Mucosa of gallbladder (tissue), 1 donor: ENCODE measurements at places on chromosomes 13 and 19.

DNA sequence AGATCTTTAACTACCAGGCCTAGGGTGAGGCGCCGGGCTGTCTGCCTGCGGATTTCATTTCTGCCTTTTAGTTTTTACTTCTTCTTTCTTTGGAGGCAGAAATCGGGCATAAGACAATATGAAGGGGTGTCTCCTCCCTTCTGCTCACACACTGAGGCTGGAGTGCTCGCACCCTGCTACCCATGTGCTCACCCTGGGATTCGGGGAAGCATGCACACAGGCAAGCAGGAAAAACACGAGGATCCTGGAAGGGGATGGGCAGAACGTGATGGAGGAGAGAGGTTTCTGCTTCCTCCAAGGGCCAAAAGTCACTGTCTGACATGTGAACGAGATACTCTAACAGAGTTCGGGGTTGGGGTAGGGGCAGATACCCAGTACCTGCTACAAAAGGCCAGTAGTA is 28.4 kb downstream of the ZNF823 start:
- DNase-seq = no peak

DNA sequence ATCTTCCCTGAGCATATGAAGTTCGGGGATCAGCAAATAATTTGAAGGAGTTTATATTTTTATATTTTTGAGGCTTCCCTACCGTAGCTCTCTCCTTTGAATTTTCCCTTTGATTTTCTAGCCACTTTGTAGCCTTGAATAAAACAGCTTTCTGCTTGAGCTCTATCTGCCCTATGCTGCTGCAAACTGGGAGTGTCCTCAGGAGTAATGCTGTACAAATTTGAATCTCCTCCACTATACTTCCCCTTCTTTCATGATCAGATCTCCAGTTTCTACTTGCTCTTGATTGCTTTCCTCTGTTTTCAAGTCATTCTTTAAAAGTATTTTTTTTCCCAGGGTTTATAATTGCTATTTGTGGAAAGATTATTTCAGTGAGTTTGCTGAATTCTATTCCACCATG is 14.6 kb downstream of the PDS5B start:
- no peak for DNase-seq

DNA sequence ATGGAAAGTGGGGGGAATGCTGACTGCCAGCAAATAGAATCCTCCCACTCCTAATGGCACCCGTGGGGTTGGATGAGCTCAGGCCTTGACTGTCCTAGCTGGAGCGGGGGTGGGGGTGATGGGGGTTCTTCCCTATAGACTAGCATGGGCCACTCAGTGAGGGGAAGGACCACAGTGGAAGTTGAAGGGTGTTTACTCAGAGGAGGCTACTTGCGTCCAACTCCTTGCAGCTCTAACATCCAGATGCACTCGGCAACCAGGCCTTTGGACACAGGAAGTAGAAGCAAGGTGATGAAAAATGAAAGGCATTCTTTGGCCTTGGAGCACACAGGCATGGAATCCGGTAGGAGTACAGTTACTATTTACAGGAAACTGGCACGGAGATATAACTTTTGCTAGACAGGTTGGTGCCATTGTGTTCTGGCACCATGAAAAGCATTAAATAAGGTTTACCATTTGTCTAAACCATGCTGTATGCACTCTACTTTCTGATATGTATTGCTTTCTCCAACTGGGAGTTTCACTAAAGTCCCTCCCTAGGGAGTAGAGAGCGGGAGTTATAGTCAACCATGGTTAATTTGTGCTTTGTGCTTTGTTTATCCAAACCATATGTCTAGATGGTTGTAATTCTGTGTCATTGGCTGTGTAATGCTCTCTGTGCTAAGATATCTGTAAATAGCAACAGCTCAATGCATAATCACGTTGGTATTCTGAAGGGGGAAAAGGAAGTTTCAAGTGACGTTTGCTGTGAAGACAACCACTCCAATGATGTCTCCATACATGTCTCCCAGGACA is 125.3 kb downstream of the TSHZ3 start:
- no peak for DNase-seq

DNA sequence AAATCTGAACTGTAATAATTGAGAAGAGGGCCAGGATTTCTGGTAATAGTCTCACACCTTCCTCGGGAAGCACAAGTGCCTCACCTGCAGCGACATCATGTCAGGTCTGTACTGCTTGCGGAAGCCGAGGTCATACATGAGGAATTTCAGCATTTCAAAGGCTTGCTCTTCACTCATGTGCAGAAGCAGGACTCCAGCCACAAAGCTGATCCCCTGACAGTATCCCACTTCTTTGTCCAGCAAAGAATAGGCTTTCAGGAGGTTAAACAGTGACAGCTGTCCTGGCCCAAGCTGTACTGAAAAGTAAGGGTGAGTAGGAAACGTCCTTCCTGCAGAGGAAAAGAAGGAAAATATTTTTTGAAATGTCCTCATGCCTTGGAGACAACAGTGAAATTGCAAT is 182.7 kb downstream of the TBC1D4 start:
- DNase-seq = no peak

- no peak for DNase-seq
Observed at GRCh38 chr19:5988517-5989387, 10.8 kb upstream of the RANBP3 start.

DNA sequence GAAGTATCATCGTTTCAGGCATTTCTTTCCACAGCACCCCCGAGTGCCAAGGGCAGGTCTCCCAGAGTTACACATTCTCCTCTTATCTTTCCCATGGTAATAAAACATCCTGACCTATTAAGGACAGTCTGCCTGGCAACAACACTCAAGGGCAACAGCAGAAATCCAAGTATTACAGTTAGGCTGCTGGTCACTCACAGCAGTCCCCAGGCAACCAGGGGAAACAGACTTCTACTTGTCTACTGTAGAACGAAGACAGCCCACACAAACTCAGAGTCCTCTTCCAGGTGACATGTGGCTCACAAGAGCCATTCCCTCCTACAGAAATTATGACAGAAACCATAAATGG is 24.3 kb downstream of the RCBTB1 start:
- no peak for DNase-seq

DNA sequence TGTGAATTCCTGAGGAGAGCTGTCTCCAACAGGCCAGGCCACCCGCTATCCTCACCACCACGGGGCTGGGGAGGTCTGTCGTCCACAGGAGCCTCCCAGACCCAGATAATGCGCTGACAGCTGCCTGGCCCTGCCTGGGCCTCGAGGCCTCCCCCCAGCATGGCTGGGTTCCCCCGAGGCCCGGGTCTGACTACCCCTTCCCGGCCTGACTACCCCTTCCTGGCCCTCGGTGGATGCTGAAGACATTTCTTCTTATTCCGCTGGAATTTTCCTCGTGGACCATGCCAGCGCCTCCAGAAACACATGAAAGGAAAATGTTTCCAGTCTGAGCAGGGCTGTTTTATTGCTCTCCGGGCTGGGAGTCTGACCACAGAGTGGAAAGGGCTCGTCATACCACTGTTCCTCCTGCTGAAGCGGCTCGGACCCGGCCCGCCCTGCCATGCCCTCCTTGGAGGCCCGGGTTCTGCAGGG is 16.8 kb upstream of the COMP start:
- no peak for DNase-seq

DNA sequence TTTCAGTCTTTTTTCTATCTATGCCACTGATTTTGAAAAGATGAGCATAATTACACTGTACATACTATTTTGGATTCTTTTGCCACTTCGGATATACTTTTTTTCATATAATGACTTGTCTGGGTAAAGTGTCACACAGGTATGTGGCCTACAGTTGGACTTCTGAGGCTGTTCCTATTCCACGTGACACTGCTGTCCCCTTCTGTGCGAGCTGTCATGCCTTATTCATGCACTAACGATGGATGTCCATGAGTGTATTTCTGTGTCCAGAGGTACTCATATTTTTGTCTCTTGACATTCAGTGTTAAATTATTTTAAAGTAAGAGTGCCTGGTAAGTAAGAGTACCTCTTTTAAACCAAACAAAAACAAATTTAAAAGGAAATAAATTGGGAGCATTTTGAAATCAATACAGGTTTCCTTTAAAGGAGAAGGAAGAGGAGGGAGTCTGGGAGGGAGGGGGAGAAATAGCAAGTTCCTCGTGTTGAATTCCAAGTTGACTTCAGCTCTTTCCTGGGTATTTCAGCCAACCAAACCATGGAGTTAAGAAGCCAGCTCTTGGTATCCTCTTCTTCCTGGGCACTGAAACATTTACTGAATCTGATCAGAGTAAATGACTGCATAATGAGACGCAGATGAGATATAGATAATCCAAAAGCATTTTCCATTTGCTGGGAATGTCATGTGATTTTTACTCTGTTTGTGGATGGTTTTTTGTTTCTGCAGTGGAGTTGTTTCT is 61.3 kb downstream of the TNFRSF19 start:
- no peak for DNase-seq

DNA sequence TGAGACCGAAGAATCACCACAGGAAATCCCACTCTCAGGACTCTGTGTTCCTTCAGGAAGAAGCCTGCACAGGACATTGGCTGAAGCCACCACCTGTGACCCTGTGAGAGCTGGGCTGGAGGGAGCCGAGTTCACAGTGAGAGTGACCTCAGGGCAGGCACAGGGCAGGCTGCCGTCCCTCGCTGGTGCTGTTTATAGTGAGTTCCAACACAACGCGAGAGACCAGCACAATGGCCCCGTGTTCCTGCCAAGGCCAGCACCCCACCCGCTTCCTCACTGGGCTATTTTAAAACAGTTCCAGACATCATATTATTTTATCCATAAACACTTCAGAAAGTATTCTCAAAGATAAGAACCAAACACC is 18.4 kb upstream of the GAS6 start:
- DNase-seq = no peak

GRCh38 chr13:35889560-35889959 is 241.6 kb downstream of the DCLK1 start:
- DNase-seq = no peak

DNA sequence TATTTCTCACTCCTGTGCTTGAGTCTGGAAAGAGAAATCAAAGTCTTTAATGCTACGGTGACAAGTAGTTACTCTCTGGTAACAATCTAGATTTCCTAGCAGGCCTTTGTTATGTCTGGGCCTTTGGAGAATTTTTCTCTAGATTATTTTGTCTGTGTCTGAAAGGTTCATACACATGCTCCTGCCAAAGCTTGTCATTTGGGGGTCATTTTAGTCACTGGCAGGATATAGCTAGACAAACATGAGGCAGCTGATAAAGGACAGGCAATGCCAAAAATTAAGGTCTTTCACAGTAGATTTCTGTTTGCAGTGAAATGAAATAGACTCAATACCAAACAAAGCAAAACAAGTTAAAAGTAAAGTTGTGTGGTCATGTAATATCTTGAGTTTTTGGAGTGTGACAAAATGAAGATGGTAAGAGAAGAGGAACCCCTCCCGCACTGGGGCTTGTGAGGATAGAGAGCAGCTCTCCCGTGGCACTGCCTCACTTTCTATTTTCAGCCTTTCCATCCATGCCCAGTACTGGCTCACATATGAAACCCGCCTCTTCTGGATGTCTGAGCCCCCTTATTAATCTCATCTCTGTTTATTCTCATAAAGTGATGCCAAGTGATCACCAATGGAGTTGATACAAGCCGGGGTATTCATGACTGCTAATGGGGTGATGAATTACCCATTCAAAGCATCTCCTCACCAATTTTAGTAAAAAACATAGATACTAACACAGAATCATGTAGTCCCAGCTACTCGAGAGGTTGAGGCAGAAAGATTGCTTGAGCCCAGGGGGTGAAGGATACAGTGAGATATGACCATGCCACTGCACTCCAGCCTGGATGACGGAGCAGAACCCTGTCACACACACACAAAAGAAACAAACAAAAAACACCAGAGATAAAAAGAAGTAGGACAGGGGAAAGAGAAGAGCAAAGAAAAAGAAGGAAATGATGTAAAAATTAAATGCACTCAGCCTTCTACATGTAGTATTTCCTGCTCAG is 389.3 kb downstream of the FGF14 start:
- no peak for DNase-seq

DNA sequence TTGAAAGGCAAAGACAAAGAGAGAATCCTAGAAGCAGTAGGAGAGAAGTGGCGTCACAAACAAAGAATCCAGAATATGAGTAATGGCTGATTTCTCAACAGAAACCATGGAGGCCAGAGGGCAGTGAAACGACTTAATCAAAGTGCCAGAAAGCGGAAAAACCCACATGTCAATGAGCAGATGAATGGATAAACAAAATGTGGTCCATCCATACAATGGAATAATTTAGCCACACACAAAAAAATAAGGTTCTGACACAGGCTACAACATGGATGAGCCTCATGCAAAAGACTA is 52.2 kb upstream of the RANBP3 start:
- DNase-seq = no peak

DNA sequence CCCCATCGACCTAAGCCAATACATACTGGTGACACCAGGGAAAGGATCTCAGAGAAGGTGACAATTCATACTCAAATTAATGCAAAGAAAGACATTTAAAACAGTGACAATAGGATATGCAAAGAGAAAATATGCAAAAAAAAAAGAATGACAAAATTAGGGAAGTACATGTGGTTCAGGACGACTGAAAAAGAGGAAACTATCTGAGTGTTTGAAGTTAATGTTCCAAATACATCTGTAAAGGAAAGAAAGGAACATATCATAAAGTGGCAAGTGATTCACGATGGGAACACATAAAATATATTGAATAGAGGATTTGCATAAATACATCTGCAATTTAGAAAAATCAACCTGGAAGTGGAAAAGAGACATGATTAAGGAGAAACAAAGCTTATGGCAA is 441.4 kb downstream of the SLITRK5 start:
- DNase-seq = no peak

DNA sequence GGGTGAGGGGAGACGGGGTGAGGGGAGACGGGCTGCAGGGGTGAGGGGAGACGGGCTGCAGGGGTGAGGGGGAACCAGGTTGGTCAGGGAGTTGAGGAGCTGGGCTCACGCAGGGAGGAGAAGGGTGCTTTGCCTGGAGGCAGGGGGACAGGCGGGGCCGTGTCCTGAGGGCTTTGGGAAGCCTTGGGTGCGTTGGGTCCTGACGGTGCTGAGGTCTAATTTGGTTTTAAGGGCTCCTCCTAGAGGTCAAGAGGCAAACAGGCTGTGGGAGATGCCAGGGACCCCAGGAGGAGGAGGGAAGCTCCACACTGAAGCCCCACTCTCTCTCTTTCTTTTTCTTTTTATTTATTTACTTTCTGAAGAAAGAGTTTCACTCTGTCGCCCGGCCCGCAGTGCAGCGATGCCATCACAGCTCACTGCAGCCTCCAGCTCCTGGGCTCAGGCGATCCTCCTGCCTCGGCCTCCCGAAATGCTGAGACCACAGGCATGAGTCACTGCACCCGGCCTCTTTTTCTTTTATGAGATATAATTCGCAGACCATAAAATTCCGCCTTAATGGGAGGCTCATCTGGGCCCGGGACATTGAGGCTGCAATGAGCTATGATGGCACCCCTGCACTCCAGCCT is 9.3 kb upstream of the MISP start:
- no peak for DNase-seq

- DNase-seq = no peak
Observed at GRCh38 chr19:5718037-5718578, 1.8 kb downstream of the LONP1 start.

DNA sequence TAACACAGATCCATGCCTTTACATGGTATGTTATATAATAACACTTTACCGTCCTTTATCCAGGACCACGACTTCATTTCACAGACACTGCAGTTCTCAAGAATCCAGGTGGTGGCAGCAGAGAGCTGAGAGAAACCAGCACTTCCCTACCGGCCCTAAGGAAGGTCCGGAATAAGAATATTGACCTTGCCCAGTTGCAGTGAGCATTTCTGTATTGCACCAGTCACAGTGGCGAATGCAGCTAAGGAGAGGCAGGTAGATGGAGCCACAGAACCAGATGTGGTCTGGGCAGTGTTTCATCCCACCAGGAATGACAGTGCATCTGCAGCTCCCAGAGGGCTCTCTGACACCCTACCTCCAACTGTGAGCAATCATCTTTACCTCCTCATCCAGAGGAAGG is 44.6 kb downstream of the ZNF787 start:
- peak; percentile 65 for DNase-seq

- DNase-seq = no peak
Observed at GRCh38 chr13:23724196-23724970, 154.2 kb downstream of the TNFRSF19 start.
